Fibroblast of skin of left quadriceps (primary cell): ENCODE measurements at places on chromosomes 12 and 14.
A peak's percentile ranks its signal among the peaks of the same experiment; 100 is the strongest.

DNA sequence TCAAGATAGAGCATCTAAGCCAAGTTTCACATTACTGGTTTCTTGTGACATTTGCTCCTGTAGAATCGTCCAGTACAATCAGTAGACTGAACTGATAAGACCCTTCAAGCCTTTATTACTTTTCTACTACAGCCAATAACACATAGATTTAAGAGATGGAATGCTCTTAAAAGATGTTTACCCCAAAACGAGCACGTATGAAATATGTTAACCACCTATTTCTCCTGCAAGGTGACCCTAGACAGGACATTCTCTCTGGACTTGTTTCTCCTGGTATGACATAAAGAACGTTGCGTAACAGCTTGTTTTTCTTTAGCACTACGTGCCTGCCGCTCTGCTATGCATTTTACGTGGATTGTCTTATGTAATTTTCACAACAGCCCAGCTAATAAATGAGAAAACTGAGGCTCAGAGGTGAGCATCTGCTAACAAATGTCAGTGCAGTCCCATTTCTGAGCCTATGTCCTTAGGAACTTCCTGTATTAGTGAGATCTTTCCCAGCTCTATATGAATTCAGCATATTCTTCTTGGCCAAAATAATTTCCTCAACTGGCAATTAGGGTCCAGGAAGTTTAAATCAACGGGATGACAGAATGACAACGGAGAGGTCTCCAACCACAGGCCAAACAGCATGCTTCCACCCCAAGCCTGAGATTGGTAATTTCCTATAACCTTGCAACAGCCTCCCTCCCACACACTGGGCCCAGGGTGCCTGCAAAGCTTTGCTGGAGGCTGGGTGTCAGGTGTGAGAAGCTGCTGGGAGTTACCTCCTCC, 3.7 kb downstream of the NFKBIA start:
- no peak for DNase-seq

GRCh38 chr14:27372771-27373170, 774.9 kb upstream of the NOVA1 start:
- DNase-seq: no peak

GRCh38 chr12:118326991-118327390, 45.7 kb downstream of the TAOK3 start:
- DNase-seq: peak; percentile 56

GRCh38 chr14:21317398-21317797, 37.5 kb downstream of the RPGRIP1 start:
- no peak for DNase-seq

DNA sequence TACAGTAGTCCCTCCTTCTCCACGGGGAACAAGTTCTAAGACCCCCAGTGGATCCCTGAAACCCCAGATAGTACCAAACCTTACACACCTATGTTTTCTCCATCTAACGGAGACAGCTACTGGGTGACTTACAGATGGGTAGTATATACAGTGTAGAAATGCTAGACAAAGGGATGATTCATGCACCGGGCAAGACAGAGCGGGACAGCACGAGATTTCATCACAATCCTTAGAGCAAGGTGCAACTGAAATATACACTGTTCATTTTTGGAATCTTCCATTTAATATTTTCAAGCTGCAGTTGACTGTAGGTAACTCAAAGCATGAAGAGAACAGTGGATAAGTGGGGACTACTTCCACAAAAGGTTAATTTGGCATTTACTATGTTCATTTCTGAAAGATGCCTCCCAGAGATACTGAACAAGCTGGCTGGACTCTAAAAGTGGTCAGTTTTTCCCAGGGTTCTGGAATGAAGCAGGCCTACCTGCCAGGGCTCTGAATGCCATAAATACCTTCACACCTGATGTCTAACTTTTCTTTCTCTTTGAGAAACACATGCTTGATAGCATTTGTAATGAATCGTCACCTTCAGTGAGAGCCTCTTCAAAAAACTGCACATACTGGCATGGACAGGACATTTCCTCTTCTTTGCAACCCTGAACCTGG, 127.7 kb upstream of the FOXN3 start:
- no peak for DNase-seq

GRCh38 chr12:94207849-94208621, 59.7 kb downstream of the PLXNC1 start:
- DNase-seq: no peak

DNA sequence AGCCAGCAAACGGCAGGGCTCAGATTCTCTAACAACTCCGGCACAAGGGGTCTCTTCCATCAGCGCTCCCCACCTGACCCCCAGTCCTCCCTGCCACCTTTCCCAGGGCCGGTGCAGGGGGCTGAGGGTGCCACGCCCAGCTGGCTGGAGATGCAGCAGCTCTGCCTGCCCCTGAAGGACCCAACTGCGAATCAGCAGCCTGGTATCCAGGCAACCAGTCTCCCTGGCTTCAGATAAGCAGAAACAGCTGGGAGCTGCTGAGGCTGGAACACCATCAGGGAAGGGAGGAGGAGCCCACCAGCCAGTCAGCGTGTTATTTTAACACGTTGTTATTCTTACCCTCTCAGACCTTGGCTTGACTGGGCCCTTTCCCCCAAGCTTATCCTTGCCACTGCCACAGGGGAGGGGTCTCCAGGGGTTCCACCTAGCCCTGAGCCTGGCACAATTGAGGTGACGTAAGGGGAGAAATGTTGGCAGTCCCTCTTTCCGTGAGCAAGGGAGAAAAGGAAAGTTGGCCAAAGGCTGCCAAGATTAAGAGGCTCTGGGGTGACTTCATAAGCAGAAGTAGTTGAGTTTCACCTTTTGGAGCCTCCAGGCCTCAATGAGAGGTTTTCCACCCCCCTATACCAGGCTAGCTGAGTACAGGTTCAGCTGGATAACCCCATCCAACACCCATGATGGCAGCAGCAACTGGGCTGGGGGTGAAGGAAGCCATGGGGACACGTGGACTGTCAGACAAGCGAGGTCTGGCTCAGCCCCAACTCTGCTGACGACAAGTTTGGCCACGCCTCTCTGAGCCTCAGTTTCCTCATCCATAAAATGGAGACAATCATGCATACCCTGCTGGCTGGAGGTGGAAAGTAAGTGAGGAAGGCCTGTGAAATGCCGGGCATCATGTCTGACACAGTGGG, 91.1 kb downstream of the IRF2BPL start:
- DNase-seq: peak; percentile 75

GRCh38 chr14:85528897-85529631, 880 bp upstream of the FLRT2 start:
- no peak for DNase-seq

- no peak for DNase-seq
These were observed 160.4 kb downstream of the TBX5 start for GRCh38 chr12:114245555-114245954.

DNA sequence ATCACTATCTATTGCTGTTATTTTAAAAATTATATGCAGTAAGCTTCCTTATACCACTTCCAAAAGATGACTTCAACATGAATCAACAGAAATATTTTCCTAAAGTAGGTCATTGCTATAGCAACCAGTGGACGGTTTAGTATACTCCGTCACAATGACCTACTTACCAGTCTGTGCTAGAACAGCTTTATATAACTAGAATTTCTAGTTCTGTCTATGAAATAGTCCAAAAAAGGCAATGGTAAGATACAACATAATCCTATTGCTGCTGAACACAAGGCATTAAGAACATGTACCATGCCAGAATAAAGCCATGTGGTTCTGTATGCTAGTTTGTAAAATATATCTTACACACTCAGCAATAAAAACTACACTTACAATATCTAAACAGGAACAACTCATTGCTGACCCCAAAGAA, 40.7 kb upstream of the MTERF2 start:
- DNase-seq: peak; percentile 81
